ENCODE measurements at places on chromosomes 3 and 15. TPM values are rescaled to one million over a fixed set of nuclear protein-coding genes. Genes with fewer than 3 reads are reported as not detected.

The CLDN1 gene
- 2.5 TPM for polyA plus RNA-seq

The RGMA gene
- polyA plus RNA-seq: 101 TPM

The MRAS gene
- polyA plus RNA-seq: 75.7 TPM

The SEMA5B gene
- 23.8 TPM for polyA plus RNA-seq

DNA sequence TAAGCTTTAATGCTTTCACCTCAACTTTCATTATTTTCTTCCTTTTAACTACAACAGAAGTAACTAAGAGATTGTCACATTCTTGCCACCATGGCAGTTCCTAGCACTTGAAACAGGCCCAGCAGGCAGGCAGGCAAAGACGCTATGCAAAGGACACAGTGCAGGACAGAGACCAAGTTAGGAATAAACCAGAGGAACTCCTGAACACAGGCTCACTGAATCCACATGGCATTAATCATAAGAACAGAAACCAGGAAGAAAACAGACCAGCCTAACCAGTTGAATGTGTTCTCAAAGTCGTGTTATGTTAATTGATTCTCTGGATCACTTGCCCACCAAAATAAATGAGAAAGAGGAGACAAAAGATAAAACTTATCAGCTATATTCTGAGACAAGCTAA, 397.6 kb downstream of the TBL1XR1 start:
- no peak for DNase-seq

GRCh38 chr3:139118835-139119234, 74.1 kb upstream of the PRR23C start:
- no peak for DNase-seq

DNA sequence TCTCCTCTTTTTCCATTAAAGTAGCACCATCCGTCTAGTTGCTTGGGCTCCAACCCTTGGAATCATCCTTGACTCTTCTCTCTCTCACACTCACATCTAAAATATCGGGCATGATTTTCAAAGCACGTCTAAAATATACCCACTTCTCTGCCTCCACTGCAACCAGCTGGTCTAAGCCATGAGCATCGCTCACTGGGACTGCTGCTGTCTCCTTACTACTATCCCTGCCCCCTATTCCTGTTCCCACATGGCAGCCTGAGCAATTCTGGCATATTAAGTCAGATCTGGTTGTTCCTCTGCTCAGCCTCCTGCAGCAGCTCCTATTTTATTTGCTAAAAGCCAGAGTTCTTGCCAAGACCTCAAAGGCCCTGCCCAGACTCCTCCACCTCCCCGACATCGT, 53.7 kb downstream of the ST6GAL1 start:
- DNase-seq: no peak

GRCh38 chr3:140399871-140400270, 278.0 kb upstream of the TRIM42 start:
- no peak for DNase-seq

DNA sequence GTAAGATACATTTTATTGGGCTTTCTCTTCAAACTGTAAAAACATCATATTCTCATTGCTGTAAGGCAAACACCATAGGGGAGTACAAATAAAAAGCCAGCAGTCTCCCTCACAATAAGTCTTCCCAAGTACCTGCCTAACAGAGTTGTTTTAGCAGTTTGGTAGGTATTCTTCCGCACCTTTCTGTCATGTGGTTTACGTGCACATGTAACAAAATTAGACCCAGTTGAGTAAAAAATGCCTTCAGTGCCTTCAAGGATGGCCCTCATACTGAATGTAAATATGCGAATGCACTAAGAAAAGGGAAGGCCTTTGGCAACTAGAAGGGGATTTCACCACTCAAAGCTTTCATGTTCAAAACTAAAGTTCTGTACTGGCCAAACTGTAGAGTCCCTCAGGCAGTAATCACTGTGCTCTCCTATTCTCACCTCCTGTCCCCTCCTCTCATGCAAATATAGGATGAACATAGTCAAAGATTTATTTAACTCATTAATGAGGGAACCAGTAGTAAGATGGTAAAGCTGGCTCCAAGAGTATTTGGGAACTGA, 26.4 kb downstream of the USP3 start:
- DNase-seq: no peak

DNA sequence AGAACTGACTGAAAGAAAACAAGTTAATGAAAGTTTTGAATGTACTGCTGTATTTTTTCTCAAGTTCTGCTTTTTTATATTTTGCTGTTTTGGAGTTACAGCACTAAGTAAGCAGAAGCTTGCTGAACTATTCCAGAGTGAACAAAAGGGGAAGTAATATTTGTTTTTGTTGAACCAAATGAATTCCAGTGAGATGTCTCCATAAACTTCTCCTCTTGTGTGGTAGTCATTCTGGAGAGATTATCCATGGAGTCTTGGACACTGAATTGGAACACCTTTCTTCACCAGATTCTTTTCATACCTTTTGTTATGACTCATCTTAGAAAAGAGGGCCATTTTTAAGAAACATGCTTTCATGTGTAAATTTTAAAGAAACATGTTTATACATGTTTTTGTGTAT, 8.8 kb downstream of the ANKUB1 start:
- DNase-seq: no peak

DNA sequence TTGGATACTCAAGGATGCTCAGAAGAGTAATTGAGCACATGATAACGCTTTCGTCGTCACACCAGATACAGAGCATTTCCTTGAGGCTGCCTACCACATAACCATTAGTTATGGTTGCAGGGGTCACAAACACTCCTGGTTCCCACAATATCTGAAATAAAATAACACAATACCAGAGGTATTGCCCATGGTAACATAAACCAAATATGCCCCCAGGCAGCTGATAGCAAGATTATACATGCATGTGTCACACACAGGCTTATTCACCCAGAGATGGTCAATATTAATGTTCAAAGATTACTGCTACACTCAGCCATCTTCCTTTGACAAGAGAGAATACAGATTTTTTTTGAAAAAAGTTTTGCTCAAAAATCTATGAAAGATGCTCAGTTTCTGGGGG, 7.3 kb downstream of the RPL39L start:
- no peak for DNase-seq

- DNase-seq: no peak
Measured at GRCh38 chr3:127629467-127630403, 750 bp downstream of the PODXL2 start.
